Stimulated activated CD8-positive, alpha-beta memory T cell treated with anti-CD3 and anti-CD28 coated beads, Interleukin-4, amount 100 ng/mL, for 1 hour (primary cell): ENCODE measurements at places on chromosomes 11 and 22.

DNA sequence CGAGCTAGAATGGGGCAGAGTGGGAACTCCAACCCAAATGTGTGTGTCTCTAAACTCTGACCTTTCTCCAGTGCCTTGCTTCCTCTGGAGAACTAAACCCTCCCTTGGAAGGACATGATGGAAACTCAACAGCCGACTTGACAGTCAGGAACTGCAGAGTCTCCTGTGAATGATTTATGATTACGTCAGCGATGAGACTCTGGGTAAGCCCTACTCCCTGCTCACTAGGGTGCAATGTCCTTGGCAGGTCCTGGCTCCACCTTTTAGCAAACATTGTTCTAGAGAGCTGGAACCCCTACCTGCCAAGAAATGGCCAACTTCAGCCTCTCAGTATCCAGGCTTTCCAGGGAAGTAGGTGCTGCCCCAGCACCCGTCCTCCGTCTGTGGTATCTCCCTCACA is 96.1 kb upstream of the CD82 start:
- DNase-seq = no peak

DNA sequence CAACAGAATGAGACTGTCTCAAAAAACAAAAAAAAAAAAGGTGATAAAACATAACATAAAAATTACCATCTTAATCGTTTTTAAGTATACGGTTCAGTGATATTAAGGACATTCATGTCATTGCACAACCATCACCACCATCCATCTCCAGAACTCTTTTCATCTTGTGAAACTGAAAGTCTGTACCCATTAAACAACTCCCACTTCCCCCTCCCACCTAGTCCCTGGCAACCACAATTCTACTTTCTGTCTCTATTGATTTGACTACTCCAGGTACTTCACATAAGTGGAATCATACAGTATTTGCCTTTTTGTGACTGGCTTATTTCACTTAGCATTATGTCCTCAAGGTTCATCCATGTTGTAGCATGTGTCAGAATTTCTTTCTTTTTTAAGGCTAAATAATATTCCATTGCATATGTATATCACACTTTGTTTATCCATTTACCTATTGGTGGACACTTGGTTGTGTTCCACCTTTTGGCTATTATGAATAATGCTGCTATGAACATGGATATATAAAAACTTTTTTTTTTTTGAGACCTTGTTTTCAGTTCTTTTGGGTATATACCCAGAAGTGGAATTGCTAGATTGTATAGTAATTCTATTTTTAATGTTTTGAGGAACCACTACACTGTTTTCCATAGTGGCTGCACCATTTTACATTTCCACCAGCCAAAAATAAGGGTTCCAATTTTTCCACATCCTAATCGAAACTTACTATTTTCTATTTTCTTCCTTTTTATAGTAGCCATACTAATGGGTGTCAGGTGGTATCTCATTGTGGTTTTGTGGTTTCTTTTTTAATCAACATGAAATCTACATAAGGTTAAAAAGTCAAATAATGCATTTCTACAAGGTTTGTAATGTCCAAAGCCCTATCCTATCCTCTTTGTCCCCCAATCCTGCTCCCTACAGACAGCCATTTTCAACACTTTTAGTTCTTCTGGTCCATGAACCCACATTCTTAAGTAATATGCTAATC is 23.4 kb upstream of the PIK3C2A start:
- DNase-seq = no peak

DNA sequence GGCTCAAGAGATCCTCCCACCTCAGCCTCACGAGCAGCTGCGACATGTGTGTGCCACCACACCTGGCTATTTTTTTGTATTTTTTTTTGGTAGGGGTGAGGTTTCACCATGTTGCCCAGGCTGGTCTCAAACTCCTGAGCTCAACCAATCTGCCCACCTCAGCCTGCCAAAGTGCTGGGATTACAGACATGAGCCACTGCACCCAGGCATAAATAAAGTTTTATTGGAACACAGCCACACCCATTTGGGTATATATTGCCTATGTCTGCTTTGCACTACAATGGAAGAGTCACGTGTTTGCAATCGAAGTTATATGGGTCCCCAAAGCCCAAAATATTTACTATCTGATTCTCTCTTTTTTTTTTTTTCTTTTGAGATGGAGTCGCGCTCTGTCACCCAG is 1.8 kb upstream of the MS4A15 start:
- no peak for DNase-seq

- no peak for DNase-seq
These were observed 9.2 kb downstream of the PRSS23 start for GRCh38 chr11:86809561-86809960.

- DNase-seq = no peak
These were observed 651 bp upstream of the FAM83F start for GRCh38 chr22:39994041-39994565.

GRCh38 chr11:2270322-2271076 is at the start of gene ASCL2:
TSS of gene ASCL2 (minus strand) at chr11:2270588. CDS start at chr11:2270332, 256 bp downstream.
- no peak for DNase-seq
